Lower leg skin (tissue), 4 donors: ENCODE measurements at places on chromosomes 7 and 10.

- DNase-seq, result no peak
Measured at GRCh38 chr10:47268696-47269095, 31.3 kb upstream of the GDF10 start.

GRCh38 chr7:55432939-55433784, 68.0 kb downstream of the LANCL2 start:
- DNase-seq, result no peak

DNA sequence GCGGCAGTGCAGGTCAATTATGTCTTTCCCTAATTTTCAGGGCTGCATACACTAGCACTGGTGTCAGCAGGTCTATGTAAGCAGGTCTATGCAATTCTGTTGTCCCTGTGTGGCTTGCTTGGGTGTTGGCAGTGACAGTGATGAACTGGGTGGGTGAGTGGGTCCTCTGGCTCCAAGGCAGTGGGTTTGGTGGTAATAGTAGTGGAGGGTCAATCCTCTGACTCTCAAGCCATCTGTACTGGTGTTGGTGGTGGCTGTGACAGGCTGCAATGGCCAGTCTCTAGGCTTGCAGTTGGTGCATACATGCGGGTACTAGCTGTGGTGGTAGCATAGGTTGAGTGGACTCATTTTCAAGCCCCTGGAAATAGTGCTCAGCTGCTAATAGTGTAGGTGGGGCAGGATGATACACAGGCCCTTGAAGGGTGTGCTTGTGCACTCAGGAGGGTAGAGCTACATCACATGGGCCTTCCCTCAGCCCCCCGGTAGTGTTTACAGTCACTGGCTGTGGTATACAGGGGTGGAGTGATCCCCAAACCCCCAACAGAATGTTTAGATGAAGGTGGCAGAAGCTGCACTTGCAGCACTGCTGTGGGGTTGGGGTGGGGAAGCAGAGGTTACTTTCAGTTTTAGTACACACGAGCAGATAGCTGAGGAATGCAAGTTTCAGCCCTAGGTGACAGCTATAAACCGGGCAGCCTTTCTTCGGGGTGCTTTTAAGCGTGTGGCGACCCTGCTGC, 331.3 kb downstream of the PCDH15 start:
- no peak for DNase-seq

DNA sequence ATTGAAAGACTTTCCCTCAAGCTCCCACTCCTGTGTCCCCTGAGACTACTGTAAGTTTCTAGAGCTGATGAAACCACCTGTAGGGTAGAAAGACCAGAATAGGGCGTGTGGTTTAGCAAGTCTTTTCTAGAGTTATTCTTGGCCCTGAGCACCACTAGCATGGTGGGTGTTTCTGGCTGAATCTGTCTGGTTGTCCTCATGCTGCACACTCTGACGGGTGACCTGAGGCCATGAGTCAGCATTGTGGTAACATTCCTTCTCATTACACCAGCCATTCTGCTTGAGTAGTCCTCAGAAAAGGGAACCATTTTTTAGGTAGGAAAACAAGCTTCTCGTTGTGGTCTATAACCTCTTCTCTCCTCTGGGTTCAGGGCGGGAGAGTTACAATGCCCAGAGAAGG, 250.3 kb downstream of the SNX13 start:
- DNase-seq, result no peak
